ENCODE measurements at places on chromosomes 12 and 14.
A peak's percentile ranks its signal among the peaks of the same experiment; 100 is the strongest.

DNA sequence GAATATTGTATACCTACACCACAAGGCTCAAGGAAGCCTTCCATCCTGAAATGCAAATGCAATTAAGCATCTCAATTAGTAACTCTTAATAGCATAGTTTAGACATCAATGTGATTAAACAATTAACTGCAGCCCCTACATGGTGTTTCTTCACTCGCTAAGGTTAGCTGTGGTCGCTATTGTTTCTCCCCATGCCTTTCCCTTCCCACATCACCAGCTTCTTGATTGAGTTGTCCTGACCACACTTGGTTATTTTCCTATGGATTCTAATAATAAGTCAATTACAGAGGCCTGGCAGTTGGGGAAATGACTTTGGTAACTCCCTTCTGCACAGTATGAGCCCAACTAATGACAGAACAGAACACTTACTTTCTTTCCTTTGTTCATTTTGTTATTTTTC is 265.0 kb downstream of the ADAMTS20 start:
- DNase-seq, result no peak

DNA sequence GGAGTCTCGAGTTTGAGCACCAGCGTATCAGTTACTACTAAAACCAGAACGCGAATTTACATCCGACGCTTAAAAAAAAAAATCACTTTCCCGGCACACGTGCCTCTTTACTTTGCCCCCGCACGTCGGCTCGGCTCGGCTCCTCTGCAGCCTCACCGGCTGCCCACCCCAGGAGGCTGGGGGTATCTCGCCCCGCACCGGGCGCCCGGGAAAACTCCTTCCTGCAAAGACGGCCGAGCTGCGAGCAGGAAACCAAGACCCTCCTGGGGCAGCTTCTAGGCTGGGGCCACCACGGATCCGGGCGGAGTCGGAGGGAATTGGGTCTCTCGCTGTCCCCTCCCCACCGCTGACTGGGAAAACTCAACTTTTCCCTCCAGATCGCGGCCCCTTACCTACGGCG is 610 bp downstream of the VSIG10 start:
- DNase-seq, result no peak

- no peak for DNase-seq
Observed at GRCh38 chr12:69821032-69821455, 4.0 kb upstream of the MYRFL start.

DNA sequence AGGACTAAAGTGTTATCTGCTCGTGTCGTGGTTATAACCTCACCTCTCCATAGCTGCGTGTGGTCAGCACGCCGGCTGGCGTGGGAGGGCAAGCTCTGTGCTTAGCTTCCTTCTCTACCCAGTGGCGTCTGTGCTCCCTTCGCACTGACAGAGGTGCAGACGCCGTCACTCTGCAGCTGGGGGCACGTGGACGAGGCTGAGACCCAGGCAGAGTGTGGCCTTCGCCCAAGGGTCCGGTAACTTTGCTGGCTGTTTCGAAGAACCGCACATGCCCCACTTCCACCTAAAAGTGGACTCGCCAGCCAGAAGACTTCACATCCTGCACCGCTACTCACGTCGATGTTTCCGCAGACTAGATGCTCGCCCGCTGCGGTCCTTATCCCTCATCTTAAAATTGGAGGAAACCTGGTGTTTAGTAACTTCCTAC is 35.9 kb upstream of the DYNC1H1 start:
- DNase-seq, result no peak

DNA sequence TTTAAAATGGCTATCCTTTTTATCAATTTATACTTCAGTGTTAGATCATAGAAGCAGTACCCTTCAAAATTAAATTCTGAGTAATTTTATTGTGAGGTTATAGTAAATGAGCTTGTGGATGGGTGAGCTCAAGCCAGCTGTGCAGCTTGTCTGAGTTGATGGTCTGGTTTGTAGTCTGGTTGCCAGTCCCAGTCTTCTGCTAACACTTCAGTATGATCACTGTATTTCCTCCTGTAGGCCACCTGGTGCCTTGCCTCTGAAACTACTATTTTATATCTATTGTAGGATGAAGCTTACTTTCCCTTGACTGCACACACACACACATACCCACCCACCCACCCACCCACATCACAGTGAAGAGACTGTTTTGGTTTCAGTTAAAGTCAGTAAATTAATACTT is 496.4 kb downstream of the PCNX1 start:
- peak; percentile 14 for DNase-seq

GRCh38 chr14:103846543-103847450 is 578 bp downstream of the PPP1R13B start:
- peak; percentile 7 for DNase-seq
